ENCODE measurements at places on chromosomes 5 and 9.

GRCh38 chr5:1883120-1883924, 597 bp upstream of the IRX4 start:
- H3K4me1 ChIP-seq: peaks cover 50% of the 10 kb centered on the region
- peak overlapping the region; percentile 28 for H3K4me3 ChIP-seq
- H3K27ac ChIP-seq: no peak overlapping the region
- no peaks in the 10 kb centered on the region for H3K36me3 ChIP-seq
- DNase-seq: peak; percentile 67

DNA sequence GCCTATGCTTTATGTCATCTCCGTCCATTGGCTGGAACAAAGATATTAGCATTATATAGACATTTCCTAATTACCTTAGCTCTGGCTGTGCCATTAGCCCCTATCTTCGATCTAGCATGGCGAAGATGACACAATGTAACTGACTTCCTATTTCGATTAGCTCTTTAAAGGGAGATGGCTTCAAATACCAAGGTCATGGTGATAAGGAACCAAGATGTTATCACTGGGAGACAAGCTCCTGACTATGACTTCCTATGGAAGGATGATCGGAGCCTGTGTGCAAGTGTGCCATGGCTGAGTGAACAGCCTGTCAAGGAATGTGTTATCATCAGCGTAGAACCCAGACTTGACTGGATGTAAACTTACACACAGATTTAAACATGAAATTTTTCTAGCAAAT, 602.1 kb downstream of the PSAT1 start:
- H3K36me3 ChIP-seq: no peaks in the 10 kb centered on the region
- no peaks in the 10 kb centered on the region for H3K4me1 ChIP-seq
- no peak overlapping the region for H3K4me3 ChIP-seq
- H3K27me3 ChIP-seq: no peaks in the 10 kb centered on the region
- H3K27ac ChIP-seq: no peak overlapping the region

DNA sequence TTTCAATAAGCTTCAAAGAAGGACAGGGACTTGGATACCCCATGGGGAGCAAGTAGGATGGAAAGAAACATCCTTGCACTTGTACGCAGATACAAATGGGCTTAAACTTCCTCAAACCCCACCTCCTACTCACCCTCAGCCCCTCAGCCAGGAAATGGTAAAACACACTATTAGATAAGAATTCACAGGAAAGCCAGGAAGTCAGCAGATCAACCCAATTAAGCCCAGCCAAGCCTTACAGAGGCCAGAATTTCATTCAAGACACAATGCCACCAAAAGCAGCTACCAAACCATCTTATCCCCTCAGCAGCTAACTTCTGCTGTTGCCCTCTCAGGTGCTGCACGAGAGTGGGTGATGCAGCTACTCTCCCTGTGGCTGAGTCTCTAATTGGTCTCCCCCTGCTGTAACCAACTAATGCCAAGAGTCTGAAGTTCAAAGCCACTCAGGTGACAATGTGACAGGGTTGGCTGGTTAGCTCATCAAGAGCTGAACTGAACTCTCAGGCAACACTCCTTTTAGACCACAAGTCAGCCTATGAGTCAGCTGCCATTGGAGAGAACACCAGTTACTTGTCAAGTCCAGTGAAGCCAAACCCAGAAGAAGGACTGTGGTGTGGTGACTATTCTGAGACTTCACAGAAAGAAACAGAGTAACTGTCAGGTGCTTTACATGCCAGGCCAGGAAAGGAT, 201.9 kb downstream of the ZNF608 start:
- H3K27ac ChIP-seq: no peak overlapping the region
- no peaks in the 10 kb centered on the region for H3K36me3 ChIP-seq
- H3K4me3 ChIP-seq: no peak overlapping the region
- H3K27me3 ChIP-seq: no peaks in the 10 kb centered on the region

DNA sequence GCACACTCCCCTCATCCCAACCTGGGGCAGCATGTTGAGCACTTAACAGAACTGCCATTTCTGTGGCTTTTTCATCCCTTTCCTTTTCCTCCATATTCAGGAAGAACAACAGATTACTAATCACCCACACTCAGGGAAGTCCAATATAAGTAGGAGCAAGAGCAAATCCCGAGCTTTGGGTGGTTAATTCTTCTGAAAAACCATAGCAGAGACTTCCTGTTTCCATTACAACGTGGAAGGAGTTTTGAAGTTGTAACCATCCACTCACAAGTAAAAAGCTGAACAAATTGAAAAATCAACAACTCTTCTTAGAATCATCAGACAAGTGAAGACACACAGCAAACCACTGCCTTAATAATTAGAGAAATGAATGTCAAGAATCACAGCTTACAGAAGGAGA, 8.2 kb downstream of the CTSL start:
- no peak overlapping the region for H3K27ac ChIP-seq
- H3K4me3 ChIP-seq: no peak overlapping the region
- H3K36me3 ChIP-seq: peaks cover 7% of the 10 kb centered on the region
- DNase-seq: no peak
- no peaks in the 10 kb centered on the region for H3K4me1 ChIP-seq

DNA sequence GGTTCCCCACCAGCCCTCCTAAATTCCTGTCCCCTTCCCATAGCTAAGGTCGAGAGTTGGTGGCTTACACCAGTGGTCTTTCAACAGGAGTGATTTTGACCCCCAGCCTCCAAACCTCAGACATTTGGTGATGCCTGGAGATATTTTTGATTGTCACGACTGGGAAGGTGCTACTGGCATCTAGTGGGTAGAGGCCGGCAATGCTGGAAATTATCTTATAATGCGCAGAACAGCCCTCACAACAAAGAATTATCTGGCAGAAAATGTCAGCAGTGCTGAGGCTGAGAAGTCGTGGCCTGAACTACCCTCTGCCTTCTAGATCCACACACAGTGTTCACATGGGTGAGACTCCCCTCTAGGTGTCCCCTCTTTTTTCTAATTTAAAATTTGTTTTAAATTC, 69.6 kb downstream of the IL31RA start:
- H3K4me3 ChIP-seq: no peak overlapping the region
- peaks cover 16% of the 10 kb centered on the region for H3K4me1 ChIP-seq
- DNase-seq: no peak
- no peak overlapping the region for H3K27ac ChIP-seq
- H3K36me3 ChIP-seq: no peaks in the 10 kb centered on the region

- H3K4me3 ChIP-seq: no peak overlapping the region
- H3K27ac ChIP-seq: peak overlapping the region; percentile 76
- no peaks in the 10 kb centered on the region for H3K27me3 ChIP-seq
- H3K4me1 ChIP-seq: peaks cover 6% of the 10 kb centered on the region
- H3K36me3 ChIP-seq: no peaks in the 10 kb centered on the region
Measured at GRCh38 chr9:114989600-114990410, 59.4 kb upstream of the TNFSF8 start.

DNA sequence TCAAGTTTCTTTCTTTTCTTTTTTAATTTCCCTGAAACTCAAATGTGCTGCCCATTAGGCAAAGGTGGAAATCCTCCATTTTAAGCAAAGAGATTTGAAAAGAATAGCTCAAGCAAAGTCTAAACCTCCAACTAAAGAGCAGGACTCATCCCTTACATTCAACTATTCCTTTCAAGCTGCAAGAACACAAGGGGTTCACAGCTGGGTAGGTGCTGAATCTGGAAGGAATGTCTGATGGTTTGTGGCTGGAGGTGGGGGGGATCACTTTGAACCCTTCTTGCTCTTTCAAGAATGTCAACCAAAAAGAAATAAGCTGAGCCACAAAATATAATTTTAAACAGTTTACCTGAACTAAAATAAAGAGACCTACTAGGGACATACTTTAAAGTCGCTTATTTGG, 375.7 kb upstream of the CDH10 start:
- no peaks in the 10 kb centered on the region for H3K4me1 ChIP-seq
- DNase-seq: no peak
- no peaks in the 10 kb centered on the region for H3K27me3 ChIP-seq
- H3K4me3 ChIP-seq: no peak overlapping the region
- H3K36me3 ChIP-seq: no peaks in the 10 kb centered on the region
- H3K27ac ChIP-seq: no peak overlapping the region

- H3K4me1 ChIP-seq: no peaks in the 10 kb centered on the region
- H3K27me3 ChIP-seq: no peaks in the 10 kb centered on the region
- H3K36me3 ChIP-seq: no peaks in the 10 kb centered on the region
Measured at GRCh38 chr9:26682796-26683496, 209.7 kb downstream of the CAAP1 start.

DNA sequence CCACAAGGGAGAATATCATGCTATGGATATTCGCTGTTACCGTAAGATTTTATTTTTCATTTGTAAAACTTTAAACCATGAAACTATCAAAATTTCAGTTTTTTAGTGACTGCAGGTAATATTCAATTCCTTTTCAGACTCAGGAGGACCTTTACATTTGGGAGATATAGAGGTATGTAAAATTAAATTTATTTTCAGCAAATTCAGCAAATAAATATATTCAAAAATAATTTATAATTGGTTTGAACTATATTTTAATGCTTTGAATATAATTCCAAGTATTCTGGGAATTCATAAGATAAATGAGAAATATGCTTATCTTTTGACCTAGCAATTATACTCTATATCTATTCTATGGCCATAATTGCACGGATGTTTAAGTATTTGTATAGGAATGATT, 7.6 kb downstream of the RFESD start:
- DNase-seq: no peak
- H3K27ac ChIP-seq: no peak overlapping the region
- no peaks in the 10 kb centered on the region for H3K27me3 ChIP-seq
- no peaks in the 10 kb centered on the region for H3K4me1 ChIP-seq
- peaks cover 8% of the 10 kb centered on the region for H3K36me3 ChIP-seq

GRCh38 chr5:137156180-137156579, 342.9 kb downstream of the SPOCK1 start:
- H3K4me1 ChIP-seq: no peaks in the 10 kb centered on the region
- H3K27ac ChIP-seq: no peak overlapping the region
- H3K4me3 ChIP-seq: no peak overlapping the region

DNA sequence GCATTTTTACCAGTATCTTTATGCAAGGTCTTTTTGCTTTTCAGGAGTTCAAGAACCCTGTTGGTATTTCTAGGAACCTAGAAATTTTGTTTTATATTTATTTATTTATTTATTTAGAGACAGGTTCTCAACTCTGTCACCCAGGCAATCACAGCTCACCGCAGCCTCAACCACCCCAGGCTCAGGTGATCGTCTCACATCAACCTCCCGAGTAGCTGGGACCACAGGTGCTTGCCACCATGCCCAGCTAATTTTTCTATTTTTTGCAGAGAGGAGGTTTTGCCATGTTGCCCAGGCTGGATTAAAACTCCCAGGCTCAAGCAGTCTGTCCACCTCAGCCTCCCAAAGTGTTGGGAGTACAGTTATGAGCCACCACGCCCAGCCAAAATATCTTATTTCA, 32.9 kb downstream of the LHX6 start:
- H3K4me1 ChIP-seq: no peaks in the 10 kb centered on the region
- peak; percentile 38 for DNase-seq
- H3K36me3 ChIP-seq: no peaks in the 10 kb centered on the region
- H3K27ac ChIP-seq: no peak overlapping the region
- no peak overlapping the region for H3K4me3 ChIP-seq
- no peaks in the 10 kb centered on the region for H3K27me3 ChIP-seq

- H3K27me3 ChIP-seq: no peaks in the 10 kb centered on the region
- DNase-seq: no peak
- no peak overlapping the region for H3K4me3 ChIP-seq
Measured at GRCh38 chr5:146699138-146699537, 179.4 kb downstream of the PPP2R2B start.

DNA sequence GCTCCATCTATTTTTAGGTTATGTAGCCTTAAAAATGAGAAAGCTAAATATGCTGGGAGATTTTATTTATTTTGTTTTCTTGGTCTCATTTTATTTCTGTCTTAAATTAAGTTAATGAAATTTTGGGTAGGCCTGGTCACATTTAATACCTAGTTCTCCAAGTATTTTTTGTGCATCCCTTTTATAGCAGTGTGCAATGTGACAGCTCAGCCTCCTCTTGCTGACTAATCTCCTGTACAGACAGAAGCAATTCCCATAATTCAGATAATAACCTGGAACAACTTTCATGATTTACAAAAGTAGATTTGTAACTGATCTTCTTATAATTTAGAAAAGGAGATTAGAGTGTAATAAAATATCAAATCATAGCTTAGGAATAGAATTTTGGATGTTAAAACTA, 403.9 kb downstream of the ADGRV1 start:
- no peaks in the 10 kb centered on the region for H3K4me1 ChIP-seq
- H3K27ac ChIP-seq: no peak overlapping the region
- DNase-seq: no peak
- no peaks in the 10 kb centered on the region for H3K27me3 ChIP-seq
- H3K4me3 ChIP-seq: no peak overlapping the region

DNA sequence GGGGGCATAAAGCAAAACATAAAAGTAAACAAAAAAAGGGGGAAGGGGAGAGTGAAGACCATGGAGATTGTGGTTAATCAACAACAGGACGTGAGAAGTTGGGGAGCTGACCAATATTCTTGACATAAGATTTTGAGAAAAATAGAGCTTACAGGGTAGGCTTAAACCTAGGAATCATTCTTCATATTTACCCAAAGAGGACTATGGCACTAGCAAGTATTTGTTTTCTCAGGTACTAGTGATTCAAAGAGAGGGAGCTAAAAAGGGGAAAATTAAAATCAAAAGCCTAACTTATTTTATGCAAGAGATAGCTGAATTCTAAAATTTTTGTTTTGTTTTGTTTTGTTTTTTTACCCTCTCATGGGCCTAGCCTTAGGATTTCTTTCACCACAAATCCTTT, 427.5 kb downstream of the PIK3R1 start:
- no peaks in the 10 kb centered on the region for H3K27me3 ChIP-seq
- no peaks in the 10 kb centered on the region for H3K36me3 ChIP-seq
- DNase-seq: no peak
- H3K27ac ChIP-seq: no peak overlapping the region
- H3K4me3 ChIP-seq: no peak overlapping the region

DNA sequence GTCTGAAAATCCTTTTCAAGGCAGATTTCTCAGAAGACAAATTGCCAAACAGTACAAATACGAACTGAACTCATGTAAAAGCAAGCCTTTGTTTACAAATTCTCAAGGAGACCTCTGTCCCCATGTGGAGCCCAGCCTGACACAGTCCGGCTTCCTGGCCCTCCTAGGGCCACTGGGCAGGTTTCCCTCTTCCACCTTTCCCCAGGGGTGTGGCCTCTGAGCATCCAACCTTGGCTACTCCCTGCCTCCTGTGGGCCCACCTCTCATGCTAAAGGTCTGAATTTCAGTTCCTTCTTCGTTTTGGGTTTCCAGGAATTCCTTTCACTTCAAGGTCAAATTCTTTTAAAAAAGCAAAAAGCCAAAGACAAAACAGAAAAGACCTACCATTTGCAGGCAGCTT, 10.1 kb downstream of the DAP start:
- peaks cover 14% of the 10 kb centered on the region for H3K36me3 ChIP-seq
- no peaks in the 10 kb centered on the region for H3K27me3 ChIP-seq
- H3K4me3 ChIP-seq: no peak overlapping the region
- no peak for DNase-seq
- H3K4me1 ChIP-seq: peaks cover 3% of the 10 kb centered on the region
- no peak overlapping the region for H3K27ac ChIP-seq

DNA sequence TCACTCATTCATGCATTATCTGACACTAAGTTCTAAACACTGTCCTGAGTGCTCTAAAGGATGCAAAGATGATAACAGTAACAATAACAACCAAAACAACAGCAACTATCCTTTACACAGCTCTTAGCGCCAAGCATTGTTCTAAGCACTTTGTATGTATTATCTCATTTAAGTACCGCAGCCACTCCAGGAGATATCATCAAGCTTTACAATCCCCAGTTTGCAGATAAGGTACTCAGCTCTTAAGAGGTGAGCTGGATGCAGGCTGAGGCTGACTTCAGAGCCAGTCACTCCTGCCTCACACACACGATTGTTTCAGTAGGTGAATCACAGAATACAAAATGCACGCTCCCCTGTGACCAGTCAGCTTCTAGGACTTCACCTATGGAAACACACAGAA, 141.8 kb downstream of the PAX5 start:
- no peak for DNase-seq
- no peaks in the 10 kb centered on the region for H3K36me3 ChIP-seq
- peaks cover 2% of the 10 kb centered on the region for H3K27me3 ChIP-seq
- no peak overlapping the region for H3K4me3 ChIP-seq
- no peaks in the 10 kb centered on the region for H3K4me1 ChIP-seq
- H3K27ac ChIP-seq: no peak overlapping the region

Data from spleen (tissue), 13 donors.